ENCODE measurements at places on chromosomes 3 and 15.

DNA sequence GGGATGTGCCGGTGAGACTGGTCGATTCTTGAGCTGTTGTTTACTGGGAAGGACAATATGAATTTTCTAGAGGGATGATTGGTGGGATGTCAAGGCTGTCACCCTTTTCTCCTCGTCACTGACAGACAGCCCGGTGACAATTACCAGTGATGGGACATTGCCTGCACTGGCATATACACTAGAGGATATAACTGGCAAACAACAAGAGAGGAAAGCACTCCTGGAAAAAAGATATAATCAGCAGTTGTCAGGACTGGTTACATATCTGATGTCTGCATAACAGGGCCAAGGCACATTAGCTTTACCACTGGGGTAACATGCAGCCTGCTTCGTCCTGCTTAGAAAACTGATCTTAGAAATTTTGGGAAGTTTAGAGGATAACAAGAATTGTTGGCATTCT, 131.1 kb downstream of the ROBO2 start:
- DNase-seq = no peak

DNA sequence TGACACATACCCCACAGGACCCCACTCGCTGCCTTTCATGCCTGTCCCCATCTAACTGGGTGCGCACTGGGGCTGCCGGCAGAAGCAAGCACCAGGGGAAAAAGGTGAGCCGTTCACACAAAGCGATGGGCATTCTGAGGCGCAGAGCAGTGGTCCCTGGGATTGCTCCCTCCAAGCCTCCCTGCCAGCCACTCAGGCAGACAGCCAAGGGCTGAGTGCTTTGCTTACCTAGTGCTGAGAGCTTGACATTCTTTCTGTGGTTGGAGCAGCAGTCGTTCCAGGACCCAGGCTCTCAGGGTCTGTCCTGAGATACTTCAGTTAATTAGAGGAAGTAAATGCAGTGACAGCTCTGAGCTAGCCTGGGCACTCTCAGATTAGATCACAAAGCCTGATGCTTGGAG, 5.7 kb downstream of the ESYT3 start:
- DNase-seq = no peak

DNA sequence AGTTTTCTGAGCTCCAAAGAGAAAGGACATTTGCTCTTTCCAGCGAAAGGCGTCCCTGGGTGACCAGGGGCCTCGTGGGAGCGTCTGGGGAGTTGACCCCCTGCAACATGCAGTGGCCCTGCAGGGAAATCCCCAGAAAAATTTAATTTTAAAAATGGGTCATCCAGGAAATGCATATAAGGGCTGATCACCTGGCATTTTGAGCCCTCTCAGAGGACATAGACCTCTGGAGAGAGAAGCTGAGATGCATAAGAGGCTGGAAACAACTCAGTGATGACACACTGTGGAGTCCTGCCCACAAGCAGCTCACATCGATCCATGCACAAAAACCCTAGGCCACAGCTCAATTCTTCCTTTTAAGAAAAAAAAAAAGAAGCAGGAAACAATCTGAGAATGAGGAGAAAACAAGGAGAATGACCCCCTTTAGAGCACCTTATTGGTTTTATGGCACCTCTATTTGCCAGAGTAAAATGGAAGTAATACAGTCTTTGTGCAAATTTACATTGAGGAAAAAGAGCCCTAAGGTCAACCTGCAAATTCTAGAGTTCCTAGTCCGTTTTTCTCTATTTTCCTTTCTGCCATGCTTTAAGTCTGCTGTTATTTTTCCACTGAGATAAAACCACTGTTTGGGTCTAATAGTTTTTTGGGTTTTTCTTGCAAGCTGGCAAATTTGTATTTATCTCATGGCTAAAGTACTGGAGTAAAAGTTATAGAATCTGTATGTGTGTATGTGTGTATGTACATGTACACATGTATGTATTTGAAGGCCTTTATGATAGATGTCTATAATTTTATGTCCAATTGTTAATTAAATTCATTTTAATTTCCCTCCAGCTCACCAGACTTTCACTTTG, 6.9 kb upstream of the BDH1 start:
- no peak for DNase-seq

GRCh38 chr3:94619643-94620042, 556.8 kb downstream of the NSUN3 start:
- no peak for DNase-seq

DNA sequence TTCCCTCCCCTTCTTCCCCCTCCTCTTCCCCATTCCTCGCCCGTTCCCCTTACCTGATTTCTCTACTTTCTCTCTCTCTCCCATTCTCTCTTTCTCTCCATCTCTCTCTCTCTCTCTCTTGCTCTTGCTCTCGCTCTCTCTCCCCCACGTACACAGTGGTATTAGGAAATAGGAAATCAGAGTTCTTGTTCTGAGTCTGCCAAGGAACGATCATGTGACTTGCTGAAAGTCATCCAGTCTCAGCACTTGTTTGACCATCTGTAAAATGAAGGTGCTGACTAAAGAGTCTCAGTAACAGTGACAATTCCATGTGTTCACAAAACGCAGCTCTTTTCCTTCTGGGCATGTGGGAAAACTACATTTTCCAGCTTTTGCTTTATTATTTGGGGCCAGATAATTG, 445.0 kb upstream of the TGFBR2 start:
- peak; percentile 22 for DNase-seq

- DNase-seq = peak; percentile 41
Observed at GRCh38 chr15:84947947-84948830, 33.5 kb upstream of the PDE8A start.

DNA sequence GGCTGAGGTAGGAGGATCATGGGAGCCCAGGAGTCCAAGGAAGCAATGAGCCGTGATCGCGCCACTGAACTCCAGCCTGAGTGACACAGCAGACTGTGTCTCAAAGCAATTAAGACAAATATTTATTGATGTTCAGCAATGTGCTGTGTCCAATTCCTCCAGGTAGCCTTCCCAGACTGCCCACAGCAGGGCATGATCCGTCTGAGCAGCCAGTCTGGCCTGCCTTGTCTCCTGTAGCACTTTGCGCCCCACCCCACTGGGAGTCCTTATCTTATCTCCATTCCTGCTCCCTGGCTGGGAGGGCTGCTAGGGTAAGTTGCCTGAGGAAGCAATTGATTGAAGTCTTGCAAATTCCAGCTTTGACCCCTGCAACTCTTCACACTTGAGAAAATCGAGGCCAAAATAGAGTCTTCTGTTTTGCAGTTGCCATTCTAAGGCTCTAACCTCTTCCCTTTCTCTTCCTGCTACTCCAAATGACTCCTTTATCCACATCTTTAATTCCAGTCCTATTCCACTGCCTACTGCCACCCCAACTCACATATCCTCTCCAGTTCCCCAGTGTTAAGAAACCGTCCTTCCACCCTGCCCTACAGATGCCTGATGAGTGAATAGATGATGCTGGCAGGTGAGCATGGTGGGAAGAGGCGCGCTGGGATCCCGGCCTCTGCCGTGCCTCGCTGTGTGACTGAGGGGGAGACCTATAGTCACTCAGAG, 26.9 kb upstream of the LCTL start:
- DNase-seq = no peak

DNA sequence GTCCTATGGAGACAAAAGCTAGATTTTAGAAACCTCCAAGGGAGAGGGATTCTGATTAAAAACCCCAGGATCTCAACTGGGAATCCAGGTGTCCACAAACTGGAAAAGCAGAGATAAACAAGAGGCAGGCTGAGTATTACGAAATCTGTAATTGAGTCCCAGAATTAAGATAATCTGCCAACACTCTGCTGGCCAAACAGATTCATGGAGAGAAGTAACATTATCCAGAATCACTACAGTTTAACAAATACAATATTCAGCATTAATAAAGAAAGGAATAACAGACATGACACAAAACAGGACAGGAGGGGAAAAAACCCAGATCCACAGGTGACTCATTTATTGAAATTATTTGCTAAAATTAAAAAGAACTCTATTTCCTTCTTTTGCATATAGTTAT, 227.2 kb upstream of the NANOGP8 start:
- no peak for DNase-seq

- DNase-seq = no peak
Observed at GRCh38 chr3:177906578-177907229, 629.5 kb upstream of the KCNMB2 start.

- DNase-seq = no peak
Observed at GRCh38 chr3:44969154-44969827, 6.7 kb downstream of the ZDHHC3 start.

DNA sequence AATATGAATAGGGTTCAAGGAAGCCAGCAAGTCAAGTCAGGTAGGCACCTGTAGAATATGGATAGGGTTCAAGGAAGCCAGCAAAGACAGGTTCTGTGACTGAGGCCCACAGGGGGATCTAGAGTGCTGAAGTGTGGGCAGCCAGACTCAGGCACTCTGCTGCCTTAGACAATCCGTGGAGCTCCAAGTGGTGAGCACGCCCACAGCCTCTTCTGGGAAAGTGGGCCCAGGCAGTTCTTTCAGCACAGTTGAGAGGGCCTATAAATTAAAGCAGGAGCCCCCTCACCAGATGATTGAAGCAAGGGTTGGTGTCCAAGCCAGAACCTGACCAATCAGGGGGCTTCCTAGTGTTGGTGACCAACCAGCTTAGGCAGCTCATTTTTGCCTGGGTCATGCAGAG, 51.0 kb downstream of the ANP32A start:
- no peak for DNase-seq

DNA sequence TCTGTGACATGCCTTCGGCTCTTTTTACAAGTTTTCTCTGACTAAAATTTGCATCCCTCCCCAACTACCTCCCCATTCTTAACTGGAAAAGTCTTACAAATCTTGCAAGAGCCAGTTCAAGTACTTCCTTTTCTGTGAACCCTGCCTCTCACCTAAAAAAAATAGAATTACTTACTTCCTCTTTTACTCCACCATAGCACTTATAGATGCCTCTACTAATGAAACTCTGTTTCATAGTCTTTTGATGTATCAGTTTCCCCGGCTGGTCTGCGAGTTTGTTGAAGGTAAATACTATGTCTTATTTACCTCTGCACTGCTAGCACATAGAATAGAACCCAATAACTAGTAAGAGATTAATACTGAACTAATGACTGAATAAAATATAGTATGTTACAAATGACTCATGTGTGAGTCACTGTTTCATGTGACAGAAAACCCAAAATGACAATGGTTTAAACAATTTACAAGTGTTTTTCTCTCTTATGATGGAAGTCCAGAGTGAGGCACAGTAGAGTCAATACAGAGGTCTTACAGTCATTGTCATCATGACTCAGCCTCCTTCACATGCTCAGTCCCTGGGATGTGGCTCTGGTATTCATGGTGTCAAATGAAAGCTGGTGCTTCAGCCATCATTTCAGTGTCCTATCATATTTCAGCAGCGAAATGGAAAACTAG, 393.5 kb downstream of the RSL24D1 start:
- no peak for DNase-seq

GRCh38 chr15:42010434-42010833, 10.4 kb downstream of the PLA2G4E start:
- DNase-seq = no peak

GRCh38 chr3:18891641-18892040, 256.7 kb upstream of the KCNH8 start:
- DNase-seq = no peak

GRCh38 chr3:197027151-197027895, 2.3 kb downstream of the MELTF start:
- peak; percentile 26 for DNase-seq

GRCh38 chr3:10294030-10294586, 1.4 kb upstream of the GHRL start:
- no peak for DNase-seq

GRCh38 chr15:100833417-100834389, 45.9 kb upstream of the ALDH1A3 start:
- no peak for DNase-seq

DNA sequence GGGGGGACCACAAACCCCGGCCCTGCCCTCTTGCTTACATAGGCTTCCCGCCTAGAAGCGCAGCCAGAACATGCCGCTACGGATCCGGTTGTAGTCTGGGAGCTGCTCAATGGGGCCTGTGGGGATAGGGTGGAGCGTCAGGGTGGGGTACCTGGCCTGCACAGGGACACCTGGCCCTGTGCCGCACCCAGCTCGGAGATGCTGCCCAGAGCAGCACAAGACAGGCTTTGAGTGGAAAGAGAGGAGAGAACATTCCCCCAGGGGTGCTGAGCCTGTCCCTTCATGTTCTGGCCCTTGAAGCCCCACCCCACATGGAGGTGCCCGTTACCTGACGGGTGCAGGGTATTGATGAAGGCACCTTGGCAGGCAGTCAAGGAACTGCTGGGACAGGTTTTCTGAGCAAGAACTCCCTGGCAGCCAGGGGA, 4.0 kb upstream of the COL7A1 start:
- DNase-seq = no peak

- DNase-seq = no peak
Observed at GRCh38 chr15:82764117-82764490, 41.8 kb downstream of the FSD2 start.

Measured in femur (tissue), 1 donor.